ENCODE measurements at places on chromosomes 6 and 20. TPM values are rescaled to one million over a fixed set of nuclear protein-coding genes. Genes with fewer than 3 reads are reported as not detected.

Gene ZBTB12
- total RNA-seq: 3.6 TPM

Gene GABBR1
- total RNA-seq: 13.1 TPM

Gene NEDD9
- total RNA-seq: 11.9 TPM

Gene SLCO4A1
- total RNA-seq: under 0.01 TPM

Gene ABHD16A
- 38.6 TPM for total RNA-seq

Gene ZC3H12D
- 0.30 TPM for total RNA-seq

Gene DACT2
- not detected for total RNA-seq

Gene USP49
- total RNA-seq: 3.1 TPM

Gene TTK
- 14.6 TPM for total RNA-seq

Gene TMEM74B
- total RNA-seq: not detected

Gene OPRM1
- total RNA-seq: not detected

Gene SLC2A10
- 64.5 TPM for total RNA-seq

Gene RIPPLY2
- total RNA-seq: not detected

Gene ASXL1
- 52.6 TPM for total RNA-seq

Gene BIRC7
- total RNA-seq: not detected

Gene ELMO2
- 37.0 TPM for total RNA-seq

Gene CRYBG1
- total RNA-seq: 3.6 TPM

Gene LPIN3
- total RNA-seq: 7.0 TPM

Gene OR2H2
- total RNA-seq: not detected

Measured in smooth muscle cell of the umbilical artery (primary cell).